Renal cortical epithelial cell (primary cell): ENCODE measurements at places on chromosomes 16 and 17.

- DNase-seq: no peak
Observed at GRCh38 chr16:56257239-56257638, 66.0 kb downstream of the GNAO1 start.

DNA sequence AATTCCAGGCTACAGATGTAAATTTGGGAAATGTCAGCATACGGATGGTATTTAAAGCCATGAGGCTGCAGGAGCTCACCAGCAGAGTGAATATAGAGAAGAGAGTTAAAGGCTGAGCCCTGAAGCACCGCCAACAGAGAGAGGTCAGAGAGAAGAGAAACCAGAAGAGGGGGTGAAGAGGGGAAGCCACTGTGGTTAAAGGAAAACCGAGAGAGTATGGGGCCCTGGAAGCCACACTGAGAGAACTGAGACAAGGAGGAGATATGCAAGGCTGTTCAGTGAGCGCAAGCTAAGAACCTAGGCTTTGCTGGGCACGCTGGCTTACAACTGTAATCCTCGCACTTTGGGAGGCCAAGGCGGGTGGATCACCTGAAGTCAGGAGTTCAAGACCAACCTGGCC lies 24.6 kb downstream of the COPRS start:
- no peak for DNase-seq

- DNase-seq: no peak
Observed at GRCh38 chr17:2789700-2790099, 6.5 kb upstream of the RAP1GAP2 start.

DNA sequence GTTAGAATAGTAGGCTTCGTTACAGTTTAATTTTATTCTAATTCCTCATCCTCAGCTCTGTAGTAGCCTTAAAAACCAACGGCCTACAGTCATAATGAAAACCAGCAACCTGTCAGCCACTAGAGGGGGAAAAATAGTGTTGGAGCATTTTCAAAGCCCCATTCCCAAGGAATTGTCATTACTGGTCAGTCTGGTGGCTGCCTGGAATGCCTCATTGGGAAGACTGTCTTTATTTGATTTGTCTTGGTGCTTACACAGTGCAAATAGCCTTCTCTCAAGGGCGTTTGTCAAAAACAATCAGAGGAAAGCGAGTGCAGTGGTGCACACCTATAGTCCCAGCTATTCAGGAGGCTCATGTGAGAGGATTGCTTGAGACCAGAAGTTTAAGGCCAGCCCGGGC lies 4.7 kb downstream of the LPCAT2 start:
- no peak for DNase-seq

DNA sequence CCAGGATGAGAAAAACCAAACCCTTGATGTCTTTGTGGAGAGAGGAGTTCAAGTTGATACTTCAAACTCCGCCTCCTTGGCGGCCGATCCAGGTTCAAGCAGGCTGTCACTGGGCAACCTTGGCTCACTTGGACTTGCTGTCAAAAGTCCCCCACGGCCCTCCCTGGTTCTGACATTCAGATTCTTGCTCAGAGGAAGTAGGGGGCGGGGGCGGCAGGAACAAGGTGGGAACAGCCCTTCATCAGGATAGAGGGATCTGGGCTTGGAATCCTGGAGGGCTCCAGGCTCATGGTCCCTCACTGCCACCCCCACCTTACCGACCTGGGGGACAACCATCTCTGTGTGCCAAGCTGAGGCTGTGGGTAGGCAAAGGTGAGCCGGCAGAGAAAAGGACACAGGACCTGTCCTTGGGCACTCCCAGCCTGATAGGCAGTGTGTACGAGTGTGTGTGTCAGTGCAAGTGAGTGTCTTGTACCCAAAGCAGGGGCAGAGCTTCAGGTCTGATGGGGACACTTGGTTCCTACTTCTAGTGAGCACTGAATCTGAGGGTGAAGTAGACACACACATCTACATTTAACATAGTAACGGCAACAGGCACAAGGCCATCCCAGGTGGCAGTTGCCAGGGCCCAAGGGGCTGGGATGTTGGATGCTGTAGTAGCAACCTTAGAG lies 6.6 kb upstream of the TSPOAP1 start:
- DNase-seq: no peak

DNA sequence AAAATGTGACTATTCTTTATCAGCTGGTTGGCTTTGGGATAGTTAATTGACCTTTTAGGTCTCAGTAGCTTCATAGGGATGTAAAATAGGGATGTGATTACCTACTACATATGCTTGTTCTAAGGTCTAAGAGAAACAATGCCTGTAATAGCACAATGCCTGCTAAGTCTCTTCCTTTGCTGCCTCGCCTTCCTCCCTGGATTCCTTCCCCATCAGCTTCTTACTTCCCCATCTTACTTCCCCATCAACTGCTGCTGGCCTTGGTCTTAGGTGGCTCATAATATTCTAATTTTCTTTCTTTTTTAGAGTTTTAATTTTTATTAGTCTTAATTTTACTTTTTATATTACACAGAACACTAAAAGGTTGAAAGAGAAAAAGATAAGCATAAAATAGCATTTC lies 59.2 kb upstream of the GOT2 start:
- DNase-seq: no peak

GRCh38 chr17:14098246-14098645 lies 28.9 kb downstream of the COX10 start:
- no peak for DNase-seq
